ENCODE measurements at places on chromosomes 2 and 18.

- DNase-seq = peak; percentile 24
Observed at GRCh38 chr18:22930089-22930713, 2.9 kb upstream of the RBBP8 start.

GRCh38 chr2:40760071-40760666 is 308.3 kb upstream of the SLC8A1 start:
- peak; percentile 25 for DNase-seq

DNA sequence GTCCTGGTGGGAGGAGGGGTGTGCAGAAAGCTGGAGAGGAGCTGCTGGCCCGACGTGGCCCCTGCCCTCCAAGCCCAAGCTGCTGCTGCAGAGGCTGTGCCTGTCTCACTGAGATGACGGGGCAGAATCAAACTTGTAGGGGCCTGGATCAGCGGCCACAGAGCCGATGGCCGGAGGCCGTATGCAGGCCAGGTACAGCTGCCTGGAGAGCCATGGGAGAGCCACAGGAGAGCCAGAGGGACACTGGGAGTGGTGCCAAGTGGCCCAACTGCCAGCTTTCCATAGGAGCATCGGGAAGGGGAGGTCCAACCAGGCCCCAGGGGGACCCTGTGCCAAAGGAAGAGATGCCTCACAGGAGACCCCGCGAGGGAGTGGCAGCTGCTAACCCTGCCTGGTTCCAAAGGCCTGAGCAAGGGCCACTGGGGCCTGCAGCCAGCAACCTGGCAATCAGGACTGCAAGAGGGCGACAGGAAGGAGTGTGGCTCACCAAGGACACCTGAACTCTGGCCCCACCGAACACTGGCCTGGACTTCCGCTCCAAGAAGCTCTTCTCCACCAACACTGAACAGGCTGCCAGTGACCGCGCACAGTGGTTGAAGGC is 70.7 kb downstream of the HDAC4 start:
- no peak for DNase-seq

GRCh38 chr2:177239932-177240630 is 24.4 kb downstream of the NFE2L2 start:
- peak; percentile 43 for DNase-seq

Data from NCI-H446 treated with DMSO at 0.1 percent for 48 hours (cell line).